Stimulated activated CD8-positive, alpha-beta memory T cell treated with anti-CD3 and anti-CD28 coated beads, Interleukin-2, amount 100 ng/mL, for 1 hour (primary cell): ENCODE measurements at places on chromosomes 1 and 21.

DNA sequence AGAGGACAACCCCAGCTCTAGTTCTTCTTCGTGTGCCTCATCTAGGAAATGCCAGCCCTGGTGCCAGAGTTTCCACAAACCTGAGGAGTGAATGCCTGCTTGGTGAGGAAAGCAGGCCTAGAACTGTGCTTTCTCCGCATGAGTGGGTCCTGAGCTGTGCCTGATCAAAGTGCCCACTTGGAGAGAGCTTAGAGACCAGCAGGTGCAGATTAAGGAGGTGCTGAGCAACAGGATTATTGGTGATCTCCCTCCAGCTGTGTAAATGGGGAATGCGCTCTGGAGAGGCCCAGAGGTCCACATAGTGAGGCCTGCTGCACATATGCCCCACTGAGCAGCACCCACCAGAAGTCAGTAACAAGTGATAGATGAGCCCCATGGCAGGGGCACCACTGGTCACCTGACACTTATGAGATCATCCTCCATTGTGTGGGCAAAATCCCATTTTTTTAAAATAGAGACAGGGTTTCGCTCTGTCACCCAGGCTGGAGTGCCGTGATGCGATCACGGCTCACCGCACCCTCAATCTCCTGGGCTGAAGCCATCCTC, 127.2 kb upstream of the ZC3H12A start:
- no peak for DNase-seq

DNA sequence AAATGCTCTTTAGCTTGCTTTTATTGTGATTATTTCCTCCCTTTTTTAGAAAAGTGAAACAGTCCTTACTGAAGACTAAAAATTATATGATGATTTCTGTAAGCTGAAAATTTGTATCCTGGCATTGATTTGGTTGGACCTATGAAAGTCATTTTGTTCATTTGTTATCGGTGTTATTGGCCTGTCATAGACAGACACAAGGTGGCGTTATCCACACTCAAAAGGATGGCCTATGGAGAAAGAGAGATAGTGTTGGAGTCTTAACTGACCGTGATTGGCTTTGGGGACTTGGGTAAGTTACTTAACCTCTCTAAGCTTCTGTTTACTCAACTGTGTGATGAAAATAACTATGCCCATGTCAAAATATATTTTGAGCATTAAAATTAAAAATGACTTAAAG, 203.6 kb upstream of the CHODL start:
- DNase-seq, result no peak

DNA sequence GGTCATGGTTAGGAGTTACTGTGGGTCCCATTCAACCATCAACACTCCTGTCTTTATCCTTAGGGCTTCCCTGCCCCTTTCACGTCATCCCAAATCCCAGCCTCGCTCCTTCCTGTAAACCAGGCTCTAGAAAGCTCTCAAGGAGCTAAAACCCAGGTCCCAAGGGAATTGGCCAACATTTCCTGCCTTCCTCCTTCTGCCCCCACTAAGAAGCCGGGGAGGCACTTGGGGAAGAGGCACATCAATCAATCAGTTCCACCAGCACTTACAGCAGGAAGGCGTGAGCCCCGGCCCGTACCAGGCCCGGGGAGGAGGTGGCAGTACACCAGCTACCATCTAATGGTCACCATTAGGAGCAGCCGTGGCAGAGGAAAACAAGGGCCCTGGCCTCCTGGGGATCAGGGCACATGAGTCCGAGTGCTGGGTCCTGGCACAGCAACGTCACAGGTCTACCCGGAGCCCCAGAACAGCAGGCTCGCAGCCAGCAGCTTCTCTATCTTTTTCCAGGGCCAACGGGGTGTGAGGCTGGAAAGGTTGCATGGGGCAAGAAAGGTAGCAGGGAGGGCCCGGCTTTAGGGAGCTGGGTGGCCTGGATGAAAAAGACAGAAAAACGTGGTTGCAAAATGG, 108.6 kb downstream of the CASZ1 start:
- DNase-seq, result no peak

DNA sequence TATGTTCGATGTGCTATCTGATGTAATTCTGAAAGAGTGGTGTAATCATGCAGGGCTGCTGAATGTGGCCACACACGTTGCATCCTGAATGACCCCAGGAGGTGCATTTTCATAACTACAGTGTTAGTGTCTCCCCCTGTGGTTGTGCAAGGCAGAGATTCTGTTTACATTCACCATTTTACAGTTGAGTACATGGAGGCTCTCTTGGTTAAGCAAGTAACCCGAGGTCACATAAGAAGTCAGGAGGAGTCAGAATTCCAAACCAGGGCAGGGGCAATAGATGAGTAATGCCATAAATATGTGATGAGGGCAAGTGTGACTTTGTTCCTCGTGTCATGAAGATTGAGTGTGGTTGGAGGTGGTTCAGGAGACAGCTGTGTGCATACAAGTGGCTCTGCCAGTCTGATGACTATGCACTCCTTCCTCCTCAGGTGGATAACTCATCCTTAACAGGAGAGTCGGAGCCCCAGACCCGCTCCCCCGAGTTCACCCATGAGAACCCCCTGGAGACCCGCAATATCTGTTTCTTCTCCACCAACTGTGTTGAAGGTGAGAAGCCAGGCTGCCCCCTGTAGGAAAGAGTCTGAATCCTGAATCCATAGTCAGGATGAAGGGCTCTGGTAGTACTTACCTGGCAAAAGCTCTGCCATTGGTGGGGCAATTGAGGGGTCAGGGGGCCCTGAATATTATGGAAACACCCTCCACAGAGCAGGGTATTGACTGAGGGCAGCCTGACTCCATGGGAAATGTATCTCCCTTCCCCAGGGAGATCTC, 9.3 kb downstream of the ATP1A2 start:
- no peak for DNase-seq

DNA sequence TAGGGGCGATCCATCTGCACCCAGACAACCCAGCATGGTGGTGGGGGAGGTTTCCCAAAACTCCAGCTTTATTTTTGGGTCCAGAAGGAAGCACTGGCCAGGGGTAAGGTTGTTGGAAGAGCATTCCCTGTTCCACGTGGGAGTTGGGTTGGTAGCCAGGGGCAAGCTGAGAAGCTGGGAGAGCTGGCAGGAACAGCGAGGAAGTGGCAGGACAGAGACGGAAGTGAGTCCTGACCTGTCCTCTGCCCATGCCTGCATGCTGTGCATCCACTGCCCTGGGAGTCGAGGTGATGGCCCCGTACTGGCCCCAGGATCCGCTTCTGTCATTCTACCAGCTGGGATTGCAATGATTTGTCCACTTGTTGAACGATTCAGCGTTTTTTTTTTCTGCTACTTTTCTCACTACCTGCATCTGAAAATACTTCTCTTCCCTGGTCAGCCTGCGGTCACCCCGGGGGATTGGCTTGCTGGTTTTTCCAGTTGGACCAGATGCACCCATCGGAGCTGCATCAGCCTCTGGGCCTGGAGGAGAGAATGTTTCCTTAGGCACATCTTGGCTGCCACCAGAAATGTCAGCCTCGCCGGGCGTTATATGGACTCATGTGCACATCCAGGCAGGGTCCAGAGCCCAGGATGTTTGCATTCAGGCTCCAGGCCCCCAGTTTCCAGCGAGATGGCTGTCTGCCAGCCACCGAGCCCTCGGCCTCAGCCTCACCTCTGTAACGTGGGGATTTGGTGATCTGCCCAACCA, 28.3 kb upstream of the TMPRSS2 start:
- DNase-seq, result no peak

GRCh38 chr1:110112143-110112542, at the start of gene UBL4B:
UBL4B (plus strand) TSS chr1:110112443; CDS start chr1:110112535, 92 bp downstream.
- no peak for DNase-seq

DNA sequence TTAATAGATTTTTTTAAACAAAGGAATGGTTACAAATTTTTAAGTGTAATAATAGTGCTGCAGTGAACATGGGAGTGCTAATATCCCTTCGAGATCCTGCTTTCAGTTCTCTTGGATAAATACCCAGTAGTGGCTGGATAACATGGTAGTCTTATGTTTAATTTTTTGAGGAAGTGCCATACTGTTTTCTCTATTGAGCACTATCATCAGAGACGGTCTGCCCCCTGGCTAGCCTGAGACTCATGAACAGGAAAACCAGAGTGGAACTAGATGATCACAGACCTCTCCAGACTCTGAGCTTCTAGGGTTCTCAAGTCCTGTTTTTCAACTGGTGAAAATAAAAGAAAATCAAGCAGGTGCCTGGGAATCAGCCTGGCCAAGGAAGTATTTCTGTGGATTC, 97.3 kb upstream of the MARK1 start:
- DNase-seq, result no peak

- no peak for DNase-seq
Observed at GRCh38 chr1:31954607-31955283, 16.6 kb upstream of the PTP4A2 start.

- DNase-seq, result no peak
Observed at GRCh38 chr1:8809342-8809736, 8.1 kb downstream of the RERE start.

DNA sequence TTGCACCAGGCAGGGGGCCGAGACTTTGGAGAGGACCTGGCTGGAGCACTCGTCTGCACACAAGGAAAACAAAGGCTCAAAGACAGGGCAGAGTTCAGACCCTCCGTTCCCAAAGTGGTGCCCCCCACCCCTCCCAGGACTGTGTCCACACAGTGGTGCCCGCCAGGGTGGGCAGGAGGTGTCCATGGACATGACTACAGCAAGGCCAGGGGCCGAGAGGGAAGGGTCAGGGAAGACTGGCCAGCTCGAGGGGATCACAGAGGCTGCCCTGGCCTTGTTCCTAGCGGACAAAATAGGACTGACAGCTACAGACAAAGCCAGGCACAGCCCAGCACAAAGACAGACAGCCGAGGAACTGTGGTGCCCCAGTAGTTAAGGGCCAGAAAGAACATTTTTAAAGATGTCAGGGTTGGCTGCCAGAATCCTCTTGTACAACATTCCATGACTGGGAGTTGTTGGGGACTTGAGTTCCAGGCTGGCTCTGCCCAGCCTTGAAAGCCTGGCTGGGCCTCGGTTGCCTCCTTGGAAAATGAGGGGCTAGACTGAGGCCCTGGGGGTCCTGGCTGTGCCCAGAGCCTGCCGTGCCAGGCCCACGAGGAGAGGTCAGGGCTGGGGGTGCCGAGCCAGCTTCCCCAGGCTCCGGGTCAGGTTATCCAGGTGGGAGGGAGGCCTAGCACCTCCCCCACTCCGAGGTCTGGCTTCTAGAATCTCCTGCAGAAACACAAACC, 63.7 kb downstream of the SLX9 start:
- no peak for DNase-seq

DNA sequence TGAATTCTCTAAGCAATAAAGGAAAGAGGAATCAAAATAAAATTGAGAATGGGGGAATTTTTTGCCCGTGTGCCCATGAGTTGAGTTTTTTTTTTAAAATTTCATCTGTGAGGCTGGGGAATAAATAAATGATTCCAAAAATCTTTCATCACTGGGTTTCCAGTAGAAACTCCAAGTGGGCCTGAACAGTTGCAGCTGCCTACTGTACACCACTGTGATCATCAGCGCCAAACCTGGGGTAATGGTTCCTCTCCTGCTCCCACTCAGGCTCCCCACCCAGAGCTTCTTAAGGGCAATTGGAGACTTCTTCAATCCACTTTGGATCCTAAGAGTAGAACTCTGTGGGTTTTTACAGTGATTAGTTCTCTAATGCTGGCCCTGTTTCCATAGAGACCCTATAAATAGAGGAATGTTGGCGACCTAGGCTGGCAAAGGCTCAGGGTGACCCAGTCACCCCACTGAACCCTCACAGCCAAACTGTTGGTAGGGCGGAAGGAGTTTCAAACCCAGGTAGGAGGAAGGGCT, 9.3 kb downstream of the TMCC2 start:
- no peak for DNase-seq

DNA sequence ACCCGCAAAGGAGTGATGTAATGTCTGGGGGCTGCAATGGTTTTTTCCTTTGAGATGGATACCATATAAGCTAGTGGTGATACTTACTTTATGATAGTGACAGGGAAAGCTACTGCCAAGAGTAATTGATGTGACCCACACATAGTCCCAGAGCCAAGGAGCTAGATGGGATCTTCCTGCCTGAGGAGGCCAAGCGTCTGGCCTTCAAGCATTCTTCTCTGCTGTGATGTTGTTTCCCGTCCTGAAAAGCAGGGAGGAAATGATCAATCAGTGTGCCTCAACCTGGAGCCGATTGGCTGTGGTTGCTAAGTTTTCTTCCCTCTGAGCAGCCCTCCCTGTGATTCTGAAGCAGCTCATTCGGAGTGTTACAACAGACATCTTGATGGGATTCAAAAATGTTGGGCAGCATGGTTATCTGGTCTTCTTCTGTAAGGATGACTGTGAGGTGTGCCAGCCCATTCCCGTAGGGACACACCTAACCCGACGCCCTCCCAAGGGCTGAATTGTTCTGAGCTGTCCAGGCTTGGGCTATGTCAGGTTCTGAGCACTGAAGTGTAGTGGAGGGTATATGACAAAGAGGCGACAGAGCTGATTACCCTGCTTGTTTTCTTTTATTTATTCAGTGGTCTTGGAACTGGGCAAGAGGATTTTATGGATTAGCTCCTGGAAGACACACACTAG, 56.7 kb downstream of the UCK2 start:
- DNase-seq, result no peak

- no peak for DNase-seq
Observed at GRCh38 chr1:230509281-230509977, 83.3 kb upstream of the PGBD5 start.

- DNase-seq, result no peak
Observed at GRCh38 chr1:168792142-168792541, 63.1 kb upstream of the DPT start.

GRCh38 chr21:43974791-43975468, 37.2 kb upstream of the TRAPPC10 start:
- no peak for DNase-seq

- DNase-seq, result no peak
Observed at GRCh38 chr1:29684141-29684540, 447.8 kb downstream of the PTPRU start.

DNA sequence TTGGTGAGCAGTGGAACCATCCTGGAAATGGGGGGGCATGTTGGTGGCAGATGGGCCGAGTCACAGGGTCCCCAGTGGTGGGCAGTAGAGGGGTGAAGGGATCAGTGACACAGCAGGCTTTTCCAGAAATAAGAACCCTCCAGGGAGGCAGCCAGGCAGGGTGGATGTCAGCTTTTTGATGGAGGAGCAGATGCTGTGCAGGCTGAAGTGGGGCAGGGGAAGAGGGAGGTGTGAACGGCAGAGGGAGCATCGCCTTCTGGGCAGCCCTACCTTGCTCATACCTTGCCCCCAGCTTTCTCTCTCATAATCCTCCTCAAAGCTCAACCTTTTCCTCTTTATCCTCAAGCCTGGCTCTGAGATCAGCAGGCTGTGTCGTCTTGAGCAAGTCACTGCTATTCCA, 131.8 kb upstream of the IPO9 start:
- DNase-seq, result no peak

GRCh38 chr1:230979389-230979716, 459 bp downstream of the ARV1 start:
- no peak for DNase-seq
